Peyer's patch (tissue), 4 donors: ENCODE measurements at places on chromosomes 4 and X.

DNA sequence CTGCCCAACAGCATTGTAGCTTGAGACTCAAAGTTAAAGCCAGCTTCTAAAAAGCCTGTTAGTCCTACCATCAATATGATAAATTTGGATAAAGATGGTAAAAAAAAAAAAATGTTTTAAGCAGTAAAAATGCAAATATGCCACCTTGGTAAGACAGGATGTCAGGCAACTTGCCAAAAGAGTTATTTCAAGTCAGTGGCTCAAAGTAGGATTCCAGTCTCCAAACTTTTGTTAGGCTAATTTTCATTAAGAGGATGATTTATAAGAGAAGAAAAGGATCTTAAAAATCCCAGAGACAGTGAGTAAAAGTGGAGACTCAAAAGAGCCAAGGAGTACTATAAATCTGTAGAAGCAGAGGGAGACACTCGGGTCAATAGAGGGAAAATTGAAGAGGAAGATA, 47.5 kb downstream of the GASK1B start:
- no peak for DNase-seq

- DNase-seq = peak; percentile 82
Measured at GRCh38 chr4:76949276-76950051, at the start of gene SEPTIN11. Gene SEPTIN11, plus strand, starts transcription at chr4:76949752. Its CDS starts 152 bp downstream, at chr4:76949904.

GRCh38 chr4:3822230-3822947, 56.2 kb downstream of the ADRA2C start:
- no peak for DNase-seq

GRCh38 chr4:120432301-120432860, 365.7 kb upstream of the MAD2L1 start:
- no peak for DNase-seq

GRCh38 chrX:87755493-87755892, 237.9 kb downstream of the KLHL4 start:
- no peak for DNase-seq

GRCh38 chr4:80075995-80076675, 3.1 kb upstream of the ANTXR2 start:
- DNase-seq = no peak

DNA sequence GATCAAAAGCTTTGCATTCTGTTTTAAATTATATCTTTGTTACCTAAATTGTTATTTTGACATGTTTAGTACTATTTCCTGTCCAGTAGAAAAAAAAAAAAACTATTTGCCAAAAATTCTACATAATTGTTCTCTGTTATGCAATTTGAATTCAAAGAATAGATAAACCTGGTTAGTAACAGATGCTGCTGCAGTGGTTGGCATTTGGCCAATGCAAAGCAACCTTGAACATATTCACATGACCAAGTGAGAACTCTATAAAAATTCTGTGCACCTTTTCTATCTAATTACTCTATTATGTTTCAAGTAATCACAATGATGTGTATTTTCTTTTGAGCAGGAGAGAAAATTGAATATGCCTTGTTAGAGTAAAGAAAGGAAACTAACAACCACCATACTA, 1473.4 kb downstream of the RPA4 start:
- DNase-seq = no peak
